SK-N-SH treated with all-trans-retinoic acid at 6 μM for 48 hours (cell line): ENCODE measurements at places on chromosomes 4 and X.

- no peak for ATAC-seq
These were observed 182.8 kb downstream of the BANK1 start for GRCh38 chr4:101973361-101973760.

GRCh38 chr4:26126143-26126718 is 194.6 kb upstream of the RBPJ start:
- no peak for ATAC-seq

- no peak for ATAC-seq
These were observed 56.3 kb downstream of the MSN start for GRCh38 chrX:65723706-65724105.

DNA sequence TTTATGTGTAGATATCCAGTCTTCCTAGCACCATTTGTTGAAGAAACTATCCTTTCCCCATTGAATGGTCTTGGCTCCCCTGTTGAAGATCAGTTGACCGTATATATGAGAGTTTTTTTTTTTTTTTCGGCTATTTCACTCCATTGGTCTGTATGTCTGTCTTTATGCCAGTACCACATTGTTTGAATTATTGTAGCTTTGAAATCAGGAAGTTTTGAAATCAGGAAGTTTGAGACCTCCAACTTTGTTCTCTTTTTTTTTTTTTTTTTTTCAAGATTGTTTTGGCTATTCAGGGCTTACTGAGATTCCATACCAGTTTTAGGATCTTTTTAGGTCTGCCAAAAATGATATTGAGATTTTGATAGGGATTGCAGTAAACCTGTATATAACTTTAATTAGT is 4.3 kb upstream of the SCD5 start:
- ATAC-seq: no peak

GRCh38 chr4:64385220-64385619 is 24.0 kb downstream of the TECRL start:
- no peak for ATAC-seq

GRCh38 chr4:138401334-138401733 is 159.2 kb upstream of the SLC7A11 start:
- ATAC-seq: no peak; the same call in 2 of the 3 replicates

- no peak for ATAC-seq
These were observed 24.8 kb downstream of the IL13RA1 start for GRCh38 chrX:118751950-118752783.

DNA sequence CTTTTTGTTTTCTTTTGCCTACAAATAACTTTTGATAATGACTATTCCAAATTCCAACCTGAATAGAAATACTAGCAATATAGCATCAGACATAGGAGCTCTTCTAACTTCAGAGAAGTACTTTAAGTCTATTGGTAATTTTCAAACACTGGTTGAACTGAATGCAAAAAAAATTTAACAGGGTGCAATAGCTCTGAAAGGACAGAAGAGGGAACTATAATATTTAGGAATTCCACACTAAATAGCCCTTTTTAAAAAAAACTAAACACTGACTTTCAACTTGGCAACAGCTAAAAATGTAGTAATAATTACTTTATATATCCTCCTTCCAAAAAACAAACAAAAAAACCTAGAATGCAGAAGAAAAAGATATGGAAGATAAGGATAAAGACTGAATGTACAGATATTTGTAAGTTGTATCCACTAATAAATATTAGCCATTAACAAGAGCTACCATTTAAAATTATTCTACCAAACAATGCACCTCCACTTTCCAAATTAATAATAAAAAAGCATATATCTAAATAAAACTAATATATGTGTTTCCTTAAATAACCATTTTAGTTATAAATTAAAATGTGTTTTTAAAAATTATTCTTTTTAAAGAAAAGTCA is 81.4 kb downstream of the FBXW7 start:
- ATAC-seq: peak; percentile 58; the same call in 2 of the 3 replicates

DNA sequence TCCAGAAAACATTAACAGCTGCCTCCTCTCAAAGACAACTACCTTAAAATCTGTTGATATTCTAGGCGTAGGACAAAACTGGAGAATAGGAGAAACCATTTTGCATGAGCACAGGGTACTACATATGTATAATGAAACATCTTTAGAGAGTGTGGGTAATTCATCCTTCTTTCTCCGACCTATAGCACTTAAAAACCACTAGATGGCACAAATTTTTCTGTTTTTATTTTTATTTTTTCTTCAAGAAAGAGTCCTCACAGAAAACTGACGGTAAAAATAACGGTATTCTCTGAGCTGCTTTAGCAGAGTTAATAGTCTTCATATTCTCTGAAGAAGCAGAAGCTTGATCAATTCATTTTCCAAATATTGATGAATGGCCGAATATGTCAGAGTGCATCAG is 14.6 kb downstream of the SMIM31 start:
- ATAC-seq: peak; percentile 75

DNA sequence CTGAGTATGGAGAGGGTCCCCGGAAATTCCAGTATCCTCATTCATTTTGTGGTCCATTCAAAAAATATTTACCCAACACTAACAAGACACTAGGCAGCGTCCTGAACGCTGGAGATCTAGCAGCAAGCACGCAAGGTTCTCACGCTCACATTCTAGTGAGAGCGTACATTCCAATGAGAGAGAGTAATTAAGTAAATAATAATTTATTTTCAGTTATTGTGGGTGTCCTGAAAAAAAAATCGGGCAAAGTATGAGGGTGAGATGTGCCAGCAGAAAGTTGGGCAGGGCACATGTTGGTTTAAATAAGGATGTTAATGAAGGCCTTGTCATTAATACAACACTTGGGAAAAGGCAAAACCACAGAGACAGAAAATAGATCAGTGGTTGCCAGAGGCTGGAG is 4.0 kb upstream of the TMEM156 start:
- ATAC-seq: no peak

- no peak; the same call in 2 of the 3 replicates for ATAC-seq
These were observed 9.0 kb upstream of the SLC26A1 start for GRCh38 chr4:1002131-1002630.
